ENCODE measurements at places on chromosomes 5 and 9.

DNA sequence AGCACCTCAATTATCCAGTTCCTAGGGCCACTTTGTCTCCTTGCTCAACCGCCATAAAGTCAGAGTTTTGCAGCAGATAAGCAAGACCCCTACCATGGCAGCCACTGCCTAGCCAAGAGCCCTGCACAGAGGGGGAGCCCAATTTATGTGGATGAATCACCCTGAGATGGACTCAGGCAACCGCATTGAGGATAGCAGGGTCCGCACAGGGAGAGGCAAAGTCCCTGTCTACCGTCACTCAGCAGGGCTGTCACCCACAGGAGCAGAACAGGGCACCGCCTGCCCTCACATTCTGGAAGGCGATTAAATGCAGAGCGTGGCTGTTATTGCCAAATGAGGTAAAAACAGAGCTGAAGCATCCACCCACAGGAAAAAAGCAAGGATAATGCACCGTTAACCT is 1.7 kb downstream of the FBP2 start:
- DNase-seq, result no peak

- DNase-seq, result no peak
Observed at GRCh38 chr5:175517824-175518450, 39.6 kb downstream of the SFXN1 start.

DNA sequence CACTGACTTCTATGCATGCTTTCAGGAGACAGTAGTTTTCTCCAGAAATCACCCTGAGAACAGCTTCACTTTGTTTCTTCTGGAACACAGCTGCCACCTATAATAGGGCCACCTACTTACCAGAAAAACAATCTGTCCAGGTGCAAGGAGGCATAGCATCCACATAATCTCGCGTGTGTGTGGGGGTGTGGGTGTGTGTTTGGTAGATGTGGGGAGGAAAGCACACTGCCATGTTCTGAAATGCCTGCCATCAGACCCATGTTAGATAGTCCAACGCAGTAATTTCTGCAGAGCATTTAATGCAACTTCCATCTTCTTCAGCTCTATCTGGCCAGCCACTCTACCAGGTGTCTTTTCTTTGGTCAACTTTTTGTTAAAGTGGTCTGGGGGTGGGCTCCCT is 102.9 kb downstream of the ACER2 start:
- no peak for DNase-seq

- DNase-seq, result no peak
Observed at GRCh38 chr5:149749481-149750365, 19.6 kb downstream of the PPARGC1B start.

DNA sequence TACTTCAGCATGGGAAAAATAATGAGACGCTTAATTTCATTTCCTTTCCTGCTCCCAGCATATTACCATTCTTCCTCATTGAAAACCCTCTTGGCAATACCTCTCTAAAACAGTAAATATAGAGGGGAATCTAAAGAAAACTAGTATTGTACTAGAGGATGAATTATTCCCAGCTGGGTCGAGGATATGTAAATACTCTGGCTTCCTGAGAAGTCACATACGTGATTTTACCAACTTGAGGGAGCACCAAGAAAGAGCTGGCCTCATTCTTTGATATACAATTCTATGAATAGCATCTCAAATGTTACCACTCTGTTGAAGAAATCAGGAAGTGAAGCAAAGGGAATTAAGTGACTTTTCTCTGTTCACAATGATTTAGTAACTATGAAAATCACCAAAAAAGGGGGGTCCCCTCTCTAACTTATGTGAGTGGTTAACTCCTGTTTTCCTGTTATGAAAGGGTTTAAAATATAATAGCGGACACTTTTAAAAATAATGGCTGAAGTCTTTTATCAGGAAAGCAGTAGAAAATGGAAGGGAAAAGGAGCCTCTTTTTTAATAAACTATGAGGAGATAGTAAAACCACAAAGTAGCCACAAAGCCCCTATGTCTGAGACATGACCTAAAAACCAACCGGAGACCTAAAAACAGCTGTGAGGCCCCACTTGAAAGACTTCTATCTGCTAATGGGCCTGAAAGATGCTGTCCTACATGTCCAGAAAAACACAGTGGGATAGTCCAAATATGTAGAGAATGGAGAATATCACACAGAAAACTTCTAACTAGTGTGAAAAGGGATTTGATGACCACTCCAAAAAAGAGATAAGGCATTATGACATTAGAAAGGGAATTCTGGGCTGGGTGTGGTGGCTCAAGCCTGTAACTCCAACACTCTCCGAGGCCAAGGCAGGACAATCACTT is 42.6 kb downstream of the LPAR1 start:
- no peak for DNase-seq

- no peak for DNase-seq
Observed at GRCh38 chr5:79456890-79457583, 56.9 kb downstream of the HOMER1 start.

DNA sequence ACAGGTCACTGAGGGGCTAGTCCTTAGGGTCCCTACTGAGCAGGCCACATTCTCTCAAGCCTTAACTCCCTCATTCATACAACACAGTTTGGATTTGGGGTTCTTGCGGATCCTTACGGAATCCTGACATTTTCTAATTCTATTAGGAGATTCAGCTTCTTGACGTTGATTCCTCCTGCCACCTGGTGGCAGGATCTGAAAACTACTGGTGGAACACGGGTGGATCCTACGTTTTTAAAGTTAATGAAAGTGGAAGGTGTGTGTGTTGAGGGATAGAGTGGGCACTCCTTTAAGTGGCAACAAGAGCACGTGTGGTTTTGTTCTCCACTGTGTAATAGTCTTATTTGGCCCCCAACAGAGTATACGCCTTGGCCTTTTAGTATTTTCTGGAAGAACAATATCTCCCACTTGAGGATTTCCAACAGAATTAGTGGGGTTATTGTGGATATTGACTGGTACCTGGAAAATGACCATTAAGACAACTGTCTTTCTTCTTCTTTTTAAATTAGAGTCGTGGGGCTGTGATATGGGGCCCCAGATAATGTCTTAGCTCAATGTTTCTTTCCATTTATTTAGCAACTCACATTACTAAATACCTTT is 25.2 kb downstream of the SLC28A3 start:
- peak; percentile 58 for DNase-seq

DNA sequence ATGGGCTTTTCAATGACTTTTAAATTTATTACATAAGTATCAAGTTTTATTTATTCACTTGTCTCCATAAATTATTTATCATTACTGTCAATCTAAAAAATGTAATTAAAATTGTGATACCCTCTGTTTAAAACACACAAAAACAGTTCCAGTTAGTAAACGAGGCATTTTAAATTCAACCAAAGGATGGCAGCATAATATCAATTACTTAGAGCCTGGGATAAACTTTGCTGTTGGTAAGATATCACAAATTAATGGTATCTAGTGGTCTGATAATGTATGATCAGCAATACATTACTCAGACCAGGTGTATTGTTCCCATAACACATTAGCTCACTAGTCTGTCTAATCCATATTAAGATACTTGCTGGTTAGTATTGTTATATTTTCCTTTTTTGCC is 9.6 kb upstream of the IFNE start:
- no peak for DNase-seq

DNA sequence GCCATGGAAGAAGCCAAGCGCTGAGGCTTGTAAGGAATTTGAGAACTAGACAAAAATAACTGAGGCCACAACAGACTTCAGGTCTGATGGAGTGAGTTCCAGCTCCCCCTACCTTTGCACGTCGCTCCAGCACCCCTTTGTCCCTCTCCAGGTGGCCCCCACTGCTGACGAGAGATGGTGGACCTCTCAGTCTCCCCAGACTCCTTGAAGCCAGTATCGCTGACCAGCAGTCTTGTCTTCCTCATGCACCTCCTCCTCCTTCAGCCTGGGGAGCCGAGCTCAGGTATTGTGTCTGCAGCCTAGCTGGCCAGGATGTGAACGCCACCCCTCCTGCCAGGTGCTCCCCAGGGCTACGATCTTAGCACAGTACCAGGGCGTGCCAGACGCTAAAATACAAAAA is 5.2 kb downstream of the BTNL9 start:
- DNase-seq, result peak; percentile 42

GRCh38 chr9:115004545-115004944 is 74.2 kb upstream of the TNFSF8 start:
- no peak for DNase-seq

DNA sequence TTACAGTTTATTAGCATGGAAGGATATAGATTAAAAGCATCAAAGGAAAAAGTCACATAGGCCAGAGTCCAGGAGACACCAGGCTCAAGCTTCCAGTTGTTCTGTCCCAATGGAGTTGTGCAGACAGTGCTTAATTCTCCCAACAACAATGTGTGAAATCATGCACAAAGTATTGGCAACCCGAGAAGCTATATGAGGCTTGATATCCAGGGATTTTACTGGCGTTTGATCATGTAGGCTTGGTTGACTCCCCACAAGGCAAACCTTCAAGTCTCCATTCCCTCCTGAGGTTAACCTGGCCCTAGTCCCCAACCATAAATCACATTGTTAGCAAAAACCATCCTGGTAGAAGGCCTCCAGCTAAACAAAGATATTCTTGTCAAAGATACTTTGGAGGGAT is 141.5 kb downstream of the ADAMTS19 start:
- no peak for DNase-seq

DNA sequence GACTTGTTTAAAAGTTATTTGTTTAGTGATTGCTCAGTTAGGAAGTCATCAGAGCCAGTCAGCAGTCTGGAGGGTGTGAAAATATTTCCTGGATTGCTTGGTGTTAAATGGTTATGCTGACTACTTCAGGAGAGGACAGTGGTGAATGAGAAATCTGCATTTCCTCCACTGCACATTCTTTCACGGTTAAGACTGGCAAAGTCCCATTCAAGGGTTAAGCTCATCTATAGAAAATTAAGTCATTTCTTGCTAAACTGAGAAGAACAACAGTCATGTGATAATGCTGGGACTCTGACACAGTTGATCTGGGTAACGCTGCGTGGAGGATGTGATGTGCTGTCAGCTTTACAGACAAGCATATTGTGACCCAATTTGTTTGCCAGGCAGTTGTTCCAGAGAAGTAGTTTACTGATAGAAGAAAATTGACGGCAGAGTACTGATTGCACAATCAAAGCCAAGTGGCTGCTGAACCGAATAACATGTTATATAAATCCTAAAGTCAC is 80.4 kb downstream of the GRAMD2B start:
- no peak for DNase-seq

DNA sequence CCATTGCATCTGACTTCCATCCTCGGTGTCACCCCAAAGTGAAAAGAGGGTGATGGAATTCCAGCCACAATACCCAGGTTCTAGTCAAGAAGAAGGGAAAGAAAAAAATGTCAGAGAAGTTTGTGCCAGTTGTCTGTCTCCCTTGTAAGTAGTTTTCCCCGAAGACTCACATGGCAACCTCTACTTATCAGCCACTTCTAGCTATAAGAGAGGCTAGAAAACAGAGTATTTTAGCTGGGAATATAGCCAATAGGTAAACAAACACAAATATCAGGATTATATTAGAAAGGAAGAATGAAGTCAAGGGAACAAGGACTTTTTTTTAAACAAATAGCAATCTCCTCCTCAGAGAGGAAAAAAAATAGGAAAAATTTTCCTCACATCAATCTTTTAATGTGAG is 12.2 kb upstream of the ISL1 start:
- DNase-seq, result no peak

DNA sequence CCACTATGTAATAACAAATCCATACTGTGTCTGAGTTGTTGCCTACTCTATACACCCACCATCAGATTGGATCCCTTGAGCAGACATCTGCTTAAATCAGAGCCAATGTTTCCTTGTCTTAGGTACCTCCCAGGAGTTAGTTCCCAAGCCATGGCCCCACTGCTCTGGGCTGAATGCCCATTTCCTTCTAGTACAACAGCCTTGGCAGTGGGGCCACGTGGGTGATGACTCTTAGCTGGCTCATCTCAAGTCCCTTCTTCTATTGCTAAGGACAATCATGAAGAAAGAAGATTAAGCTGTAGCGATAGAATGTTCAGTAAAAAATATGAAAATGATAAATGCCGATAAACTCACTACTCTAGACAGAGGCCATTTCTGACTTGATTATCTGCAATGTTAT is 16.6 kb downstream of the PTGR1 start:
- DNase-seq, result no peak

Measured in ureter (tissue), 1 donor.